CMK (cell line): ENCODE measurements at places on chromosomes 2 and 18.

DNA sequence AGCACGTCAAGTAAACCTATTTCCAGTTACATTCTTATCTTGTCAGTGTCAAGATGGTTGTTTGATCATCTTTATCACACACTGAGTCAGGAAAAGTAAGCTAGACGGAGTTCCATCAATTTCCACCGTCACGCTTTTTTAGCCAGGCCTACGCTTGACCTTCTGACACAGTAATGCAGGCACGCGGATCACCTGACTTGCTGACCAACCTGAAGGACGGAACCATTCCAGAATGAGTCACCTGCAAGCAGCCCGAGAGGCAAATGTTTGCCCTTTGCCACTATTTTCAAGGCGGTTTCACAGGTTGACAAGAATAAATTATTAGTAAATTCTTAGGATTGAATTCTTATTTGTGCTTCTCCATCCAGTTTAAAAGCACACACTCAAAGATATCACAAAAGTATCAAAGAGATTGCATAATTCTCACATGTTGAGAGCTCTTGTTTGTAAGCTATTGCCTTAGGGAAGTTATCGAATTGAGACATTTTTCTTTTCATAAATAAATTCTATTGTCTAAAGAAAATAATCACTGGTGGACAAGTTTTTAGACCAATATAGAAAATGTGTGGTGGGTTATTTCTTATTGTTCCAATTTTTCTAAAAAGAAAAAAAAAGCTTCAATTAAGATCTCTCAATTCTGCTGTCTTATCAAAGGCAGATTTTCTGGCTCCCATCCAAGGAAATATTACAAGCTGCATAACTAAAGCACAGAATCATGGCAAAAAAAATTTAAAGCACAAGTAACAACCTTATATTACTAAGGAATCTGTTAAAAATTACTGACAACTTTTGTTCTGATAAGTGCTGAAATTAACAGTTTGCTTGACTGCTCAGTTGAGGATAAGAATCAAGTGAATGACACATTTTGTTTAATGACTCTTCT, 31.9 kb downstream of the UXS1 start:
- no peak for DNase-seq

DNA sequence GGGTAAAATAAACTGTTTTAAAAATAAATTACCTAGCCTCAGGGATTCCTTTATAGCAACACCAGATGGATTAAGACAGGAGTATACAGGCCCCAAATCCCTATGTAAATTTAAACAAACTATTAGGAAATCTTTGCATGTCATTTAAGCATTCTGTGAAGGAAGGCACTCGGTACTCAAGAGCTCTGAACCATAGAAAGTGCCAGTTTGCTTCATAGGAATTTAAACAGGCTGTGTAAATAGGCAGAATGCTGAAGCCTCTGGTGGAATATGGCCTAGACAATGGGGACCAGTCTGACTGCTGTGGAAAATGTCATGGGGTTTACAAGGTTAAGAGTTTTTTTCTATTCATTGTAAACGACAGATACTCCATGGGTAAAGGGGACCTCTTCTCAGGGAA, 377.4 kb downstream of the DLGAP1 start:
- no peak for DNase-seq

DNA sequence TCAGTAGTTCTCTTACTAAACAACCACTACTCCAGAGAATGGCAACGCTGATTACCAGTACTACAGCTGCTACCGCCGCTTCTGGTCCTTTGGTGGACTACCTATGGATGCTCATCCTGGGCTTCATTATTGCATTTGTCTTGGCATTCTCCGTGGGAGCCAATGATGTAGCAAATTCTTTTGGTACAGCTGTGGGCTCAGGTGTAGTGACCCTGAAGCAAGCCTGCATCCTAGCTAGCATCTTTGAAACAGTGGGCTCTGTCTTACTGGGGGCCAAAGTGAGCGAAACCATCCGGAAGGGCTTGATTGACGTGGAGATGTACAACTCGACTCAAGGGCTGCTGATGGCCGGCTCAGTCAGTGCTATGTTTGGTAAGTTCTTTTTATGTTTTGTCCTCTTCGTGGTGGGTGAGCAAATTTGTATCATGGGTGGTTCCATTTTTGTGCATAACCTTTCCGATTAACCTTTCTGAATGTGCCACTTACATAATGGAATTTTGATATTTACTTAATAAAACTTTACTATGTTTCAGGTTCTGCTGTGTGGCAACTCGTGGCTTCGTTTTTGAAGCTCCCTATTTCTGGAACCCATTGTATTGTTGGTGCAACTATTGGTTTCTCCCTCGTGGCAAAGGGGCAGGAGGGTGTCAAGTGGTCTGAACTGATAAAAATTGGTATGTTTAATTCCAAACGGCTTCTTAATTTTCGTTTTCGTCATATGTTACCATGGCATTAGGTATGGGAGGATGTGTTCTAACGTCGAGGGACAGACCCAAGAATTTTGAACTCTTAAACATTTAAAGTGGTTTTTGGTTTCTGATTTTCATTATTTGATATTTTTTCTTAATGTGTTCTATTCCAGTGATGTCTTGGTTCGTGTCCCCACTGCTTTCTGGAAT, 1.3 kb downstream of the SLC20A1 start:
- DNase-seq: no peak

GRCh38 chr18:26745288-26746181, 120.0 kb downstream of the AQP4 start:
- no peak for DNase-seq

DNA sequence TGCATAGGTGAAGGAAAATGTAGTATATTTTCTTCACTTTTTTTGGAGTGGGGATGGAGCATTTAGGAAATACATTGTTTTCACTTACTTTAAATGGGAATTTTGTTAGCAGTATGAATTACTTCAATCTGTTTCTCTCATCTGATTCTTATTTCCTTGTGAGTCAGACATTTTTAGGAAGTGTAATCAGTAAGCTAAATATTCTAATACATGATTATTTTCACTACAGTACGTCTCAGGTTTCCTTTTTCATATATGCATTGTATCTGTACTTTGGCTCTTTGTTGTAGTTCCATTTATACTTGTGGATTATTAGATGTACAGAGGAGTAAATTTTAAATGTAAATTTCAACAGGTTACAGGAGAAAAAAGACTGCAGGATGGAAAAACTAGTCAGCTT, 27.9 kb downstream of the GPD2 start:
- no peak for DNase-seq

GRCh38 chr2:25714740-25715139, 41.4 kb upstream of the DTNB start:
- DNase-seq: no peak

DNA sequence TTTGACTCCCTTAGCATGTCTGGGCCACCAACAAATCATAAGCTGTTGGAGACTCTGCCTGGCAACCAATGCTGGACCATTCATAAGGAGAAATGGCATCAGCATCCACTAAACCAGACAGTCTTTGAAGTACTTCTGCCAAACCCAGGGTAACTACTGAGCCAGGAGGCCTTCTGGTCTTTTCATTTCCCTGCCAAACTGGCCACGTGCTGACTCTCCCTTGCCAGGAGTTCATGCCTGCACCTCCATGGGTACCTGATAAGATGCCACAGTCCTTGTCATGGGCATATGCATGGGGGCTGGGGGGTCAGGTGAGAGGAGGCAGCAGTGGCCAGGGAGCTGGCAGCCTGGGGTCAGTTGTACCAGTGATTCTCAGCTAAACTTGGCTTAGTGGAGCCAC, 34.2 kb upstream of the DAPL1 start:
- no peak for DNase-seq

- no peak for DNase-seq
These were observed 558.2 kb upstream of the TNP1 start for GRCh38 chr2:217418090-217418489.

GRCh38 chr2:40844353-40845277, 392.7 kb upstream of the SLC8A1 start:
- no peak for DNase-seq

- DNase-seq: no peak
These were observed 17.0 kb downstream of the MBOAT2 start for GRCh38 chr2:8986327-8986976.
